ENCODE measurements at places on chromosomes 1 and 21.
A peak's percentile ranks its signal among the peaks of the same experiment; 100 is the strongest.

DNA sequence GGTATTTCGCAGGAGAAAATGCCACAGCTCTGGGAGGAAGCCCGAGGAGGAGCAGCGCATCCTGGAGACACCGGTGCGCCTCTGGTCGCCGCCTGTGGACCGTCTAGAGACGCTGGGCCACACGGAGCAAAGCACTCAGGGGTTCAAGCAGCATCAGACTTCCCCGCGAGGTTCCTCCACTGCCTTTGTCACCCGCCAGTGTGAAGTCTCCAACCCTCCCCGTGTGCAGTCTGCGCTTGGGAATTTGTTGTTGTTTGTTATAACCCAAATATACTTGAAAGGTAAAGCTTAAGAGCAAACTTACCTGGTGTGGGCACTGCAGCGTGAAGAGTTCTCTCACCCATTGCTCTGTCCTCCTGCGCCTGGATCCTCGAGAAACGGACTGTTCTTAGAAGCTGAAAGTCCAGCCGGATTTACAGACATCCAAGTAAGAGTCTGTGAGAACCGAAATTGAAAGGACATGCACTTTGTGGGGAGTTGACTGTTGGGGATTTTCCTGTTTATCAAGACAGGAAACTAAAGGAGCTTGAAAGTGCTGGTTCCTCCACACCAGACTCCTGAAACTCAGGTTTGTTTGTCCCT, at the start of gene GBP4:
TSS of gene GBP4 (minus strand) at position 452 of the 582 bp plus-strand sequence. CDS start at position 344, 108 bp downstream.
- peak within 1 kb of the TSS; percentile 47 for H3K4me3 ChIP-seq
- H3K36me3 ChIP-seq = no peaks in the 10 kb centered on the region
- H3K27ac ChIP-seq = peak within 1 kb of the TSS; percentile 74
- H3K4me1 ChIP-seq = no peaks in the 10 kb centered on the region
- no peaks in the 10 kb centered on the region for H3K27me3 ChIP-seq
- peak; percentile 46 for DNase-seq

- peaks cover 38% of the 10 kb centered on the region for H3K4me1 ChIP-seq
- no peak for DNase-seq
- H3K36me3 ChIP-seq = no peaks in the 10 kb centered on the region
- H3K4me3 ChIP-seq = no peak overlapping the region
Measured at GRCh38 chr1:63817152-63817667, 43.4 kb downstream of the ROR1 start.

DNA sequence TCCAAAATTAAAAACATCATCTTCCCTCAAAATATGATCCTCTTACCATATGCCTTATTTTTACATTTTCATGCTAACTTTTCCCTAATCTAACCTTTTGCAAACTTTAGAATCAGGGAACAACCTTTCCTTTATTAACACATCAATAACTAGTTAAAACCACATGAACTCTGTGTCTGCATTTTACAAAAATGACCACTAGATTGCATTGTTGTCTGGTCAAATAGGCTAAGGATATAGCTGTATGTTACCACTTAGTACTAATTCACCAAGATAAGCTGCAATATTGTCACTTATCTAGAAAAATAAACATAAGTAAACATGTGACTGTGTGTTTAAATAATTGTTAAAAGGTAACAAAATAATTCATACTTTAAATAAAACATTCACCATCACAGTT, 82.3 kb downstream of the DENND1B start:
- H3K27me3 ChIP-seq = no peaks in the 10 kb centered on the region
- H3K4me1 ChIP-seq = peaks cover 34% of the 10 kb centered on the region

DNA sequence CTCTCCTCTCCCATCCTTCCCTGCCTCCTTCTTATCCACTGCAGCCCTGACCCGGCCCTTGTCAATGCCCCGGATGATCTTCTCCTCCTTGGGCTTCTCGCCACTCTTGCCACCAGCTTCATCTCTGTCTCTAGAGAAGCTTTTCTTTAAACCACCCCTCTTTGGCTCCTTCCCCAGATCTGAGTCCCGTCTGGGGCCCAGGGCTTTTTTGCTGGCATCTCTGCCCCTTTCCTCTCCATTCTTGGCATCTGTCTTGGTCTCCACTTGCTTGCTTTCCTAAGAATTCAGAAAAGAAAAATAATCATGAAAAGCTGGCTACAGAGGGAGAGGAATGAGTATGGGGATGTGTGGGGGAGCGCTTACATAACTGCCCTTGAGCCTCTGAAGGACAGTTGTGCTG, 11.8 kb downstream of the SHISA4 start:
- H3K4me3 ChIP-seq = no peak overlapping the region
- H3K27ac ChIP-seq = peak overlapping the region; percentile 64
- no peaks in the 10 kb centered on the region for H3K36me3 ChIP-seq
- no peak for DNase-seq
- no peaks in the 10 kb centered on the region for H3K27me3 ChIP-seq
- H3K4me1 ChIP-seq = peaks cover 7% of the 10 kb centered on the region
